MCF 10A (cell line): ENCODE measurements at places on chromosomes 2 and 18. TPM values are rescaled to one million over a fixed set of nuclear protein-coding genes. Genes with fewer than 3 reads are reported as not detected.

Gene IGFBP2
- 18.3 and 32.0 TPM in 2 replicates for total RNA-seq

Gene GPBAR1
- total RNA-seq, result 0.16 TPM in 1 of 2 replicates, not detected in the other

Gene NFATC1
- 2.0 and 3.7 TPM in 2 replicates for total RNA-seq

- DNase-seq, result no peak
These were observed 1643.1 kb upstream of the CELF4 start for GRCh38 chr18:39208729-39209128.

GRCh38 chr2:170176212-170176611 lies 1.7 kb upstream of the MYO3B start:
- no peak for DNase-seq

DNA sequence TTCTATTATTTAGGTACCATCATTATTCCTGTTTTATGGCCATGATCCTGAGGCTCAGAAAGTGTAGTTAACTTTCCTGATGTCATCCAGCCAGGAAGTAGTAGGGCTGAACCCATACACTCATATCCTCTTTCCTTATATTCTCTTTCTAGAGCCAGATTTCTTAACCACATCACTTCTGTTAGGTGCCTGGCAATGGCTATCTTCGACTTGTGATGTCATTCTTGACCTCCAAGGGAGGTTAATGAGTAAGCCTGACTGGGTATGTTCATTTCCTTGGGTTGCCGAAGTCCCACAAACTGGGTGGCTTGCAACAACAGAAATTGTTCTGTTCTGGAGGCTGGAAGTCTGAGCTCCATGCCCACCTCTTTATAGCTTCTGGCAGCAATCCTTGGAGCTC lies 43.4 kb downstream of the ITGB6 start:
- peak; percentile 38 for DNase-seq

DNA sequence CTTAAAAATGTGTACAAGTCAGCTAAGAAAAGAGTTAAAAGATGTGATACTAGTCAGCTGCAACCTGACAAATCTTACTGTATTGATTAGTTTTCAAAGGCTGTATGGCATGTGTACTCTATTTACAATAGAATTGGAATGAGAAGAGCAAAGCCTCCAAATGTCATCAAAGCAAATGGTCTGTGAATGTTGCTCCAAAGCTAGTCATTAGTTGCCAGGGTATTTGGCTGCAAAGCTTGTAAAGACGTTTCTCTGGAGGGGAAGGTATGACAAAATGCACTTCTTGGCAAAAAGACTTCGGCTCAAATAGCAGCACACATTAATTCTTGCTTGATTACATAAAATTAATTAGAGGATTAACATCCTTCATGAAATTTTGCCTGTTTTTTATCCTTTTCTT lies 59.3 kb downstream of the ETAA1 start:
- no peak for DNase-seq
